ENCODE measurements at places on chromosomes 3 and 15. TPM values are rescaled to one million over a fixed set of nuclear protein-coding genes. Genes with fewer than 3 reads are reported as not detected.

DNA sequence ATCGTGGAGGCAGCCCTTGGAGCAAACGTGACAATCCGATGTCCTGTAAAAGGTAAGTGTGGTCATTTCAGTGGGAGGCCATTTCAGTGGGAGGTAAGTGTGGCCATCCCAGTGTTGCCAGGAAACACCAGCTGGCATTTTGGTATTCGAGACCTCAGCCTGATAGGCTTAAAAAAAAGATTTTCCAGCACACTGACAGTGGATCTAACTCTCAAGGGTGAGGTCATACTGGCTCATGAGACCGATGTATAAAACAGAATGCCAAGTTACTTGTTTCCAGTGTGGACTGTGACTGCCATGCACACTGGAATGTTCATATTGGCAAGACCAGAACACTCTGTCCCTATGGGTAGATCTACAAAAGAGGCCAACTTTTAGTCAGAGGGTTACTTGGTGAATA lies 244.4 kb upstream of the GOLGA6L4 start:
- DNase-seq = no peak

The GOLGA6L7 gene
- polyA plus RNA-seq = not detected

- no peak for DNase-seq
These were observed 91.6 kb downstream of the PLD1 start for GRCh38 chr3:171718493-171719185.

GRCh38 chr3:119542168-119542767 lies 17.1 kb downstream of the CD80 start:
- DNase-seq = no peak

- DNase-seq = no peak
These were observed 12.5 kb upstream of the TRAK1 start for GRCh38 chr3:42078677-42079076.

DNA sequence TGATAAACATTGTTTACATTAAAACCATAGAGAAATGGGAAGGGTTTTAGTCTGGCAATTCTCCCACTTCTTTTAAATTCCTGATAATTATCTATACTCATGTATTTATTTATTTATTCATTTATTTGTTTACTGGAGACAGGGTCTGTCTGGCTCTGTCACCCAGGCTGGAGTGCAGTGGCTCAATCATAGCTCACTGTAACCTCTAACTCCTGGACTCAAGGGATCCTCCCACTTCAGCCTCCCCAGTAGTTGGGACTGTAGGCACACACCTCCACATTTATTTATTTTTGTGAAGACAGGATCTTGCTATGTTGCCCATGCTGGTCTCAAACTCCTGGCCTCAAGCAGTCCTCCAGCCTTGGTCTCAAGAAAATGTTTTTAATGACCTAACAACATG lies 2.5 kb upstream of the AEN start:
- no peak for DNase-seq
